HCEC 1CT (cell line): ENCODE measurements at places on chromosomes 5 and 9.

DNA sequence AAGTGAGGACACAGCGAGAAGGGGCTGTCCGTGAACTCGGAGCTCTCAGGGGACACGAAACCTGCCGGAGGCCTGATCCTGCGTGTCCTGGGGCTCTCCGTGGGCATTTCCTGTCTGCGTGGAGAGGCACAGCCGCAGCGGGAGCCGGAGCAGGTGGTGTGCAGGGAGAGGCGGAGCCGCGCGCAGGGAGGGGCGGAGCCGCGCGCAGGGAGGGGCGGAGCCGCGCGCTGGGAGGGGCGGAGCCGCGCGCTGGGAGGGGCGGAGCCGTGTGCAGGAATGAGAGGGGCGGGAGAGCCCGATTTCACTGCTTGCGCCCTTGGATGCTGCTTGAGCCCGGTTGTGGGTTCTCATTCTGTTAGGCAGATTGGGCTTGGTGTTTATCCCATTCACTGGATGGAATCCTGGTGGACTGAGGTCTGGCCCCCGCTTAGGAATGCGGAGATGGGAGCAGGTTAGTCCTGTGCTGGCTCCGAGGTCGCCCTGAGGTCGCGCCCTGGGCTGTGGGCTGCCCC lies 26.7 kb downstream of the NDUFS6 start:
- no peak for DNase-seq

GRCh38 chr9:127368852-127369402 lies 28.0 kb upstream of the SLC2A8 start:
- DNase-seq = no peak

- DNase-seq = no peak
Measured at GRCh38 chr5:9125852-9126251, 420.0 kb downstream of the SEMA5A start.

- DNase-seq = no peak
Measured at GRCh38 chr9:134459573-134459972, 133.3 kb downstream of the RXRA start.

DNA sequence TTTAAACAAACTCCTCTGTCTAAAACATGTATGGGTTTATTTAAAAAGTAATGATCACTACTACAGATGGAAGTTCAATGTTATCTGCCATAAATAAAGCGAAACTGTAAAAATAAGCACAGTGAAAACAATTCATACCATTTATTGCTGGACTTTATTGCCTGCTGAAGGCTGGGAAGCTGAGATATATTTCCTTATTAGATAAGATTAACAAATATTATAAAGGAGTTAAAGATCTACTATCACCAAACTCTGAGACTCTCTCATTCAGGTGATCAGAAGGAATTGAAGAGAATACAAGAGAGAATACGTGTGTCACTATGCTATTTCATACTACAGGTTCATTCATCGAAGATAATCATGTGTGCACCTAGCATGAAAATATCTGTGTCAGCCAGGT lies 190.9 kb upstream of the ATP10B start:
- DNase-seq = no peak

- DNase-seq = no peak
Measured at GRCh38 chr9:133121915-133122550, 993 bp upstream of the RALGDS start.

GRCh38 chr5:122319897-122320296 lies 7.9 kb downstream of the SNCAIP start:
- DNase-seq = no peak

DNA sequence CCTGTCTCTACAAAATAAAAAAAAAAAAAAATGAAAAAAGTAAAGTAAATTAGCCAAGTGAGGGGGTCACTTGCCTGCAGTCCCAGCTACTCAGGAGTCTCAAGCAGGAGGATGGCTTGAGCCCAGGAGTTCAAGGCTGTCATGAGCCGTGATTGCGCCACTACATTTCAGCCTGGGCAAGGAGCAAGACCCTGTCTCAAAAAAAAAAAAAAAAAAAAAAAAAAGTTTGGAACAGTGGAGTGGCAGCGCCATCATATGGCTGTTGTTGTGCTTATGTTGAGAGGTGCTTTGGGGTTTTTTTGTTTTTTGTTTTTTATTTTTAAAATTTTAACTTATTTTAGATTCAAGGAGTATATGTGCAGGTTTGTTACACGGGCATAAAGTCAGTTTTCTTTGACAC lies 3.6 kb downstream of the BRIX1 start:
- no peak for DNase-seq

DNA sequence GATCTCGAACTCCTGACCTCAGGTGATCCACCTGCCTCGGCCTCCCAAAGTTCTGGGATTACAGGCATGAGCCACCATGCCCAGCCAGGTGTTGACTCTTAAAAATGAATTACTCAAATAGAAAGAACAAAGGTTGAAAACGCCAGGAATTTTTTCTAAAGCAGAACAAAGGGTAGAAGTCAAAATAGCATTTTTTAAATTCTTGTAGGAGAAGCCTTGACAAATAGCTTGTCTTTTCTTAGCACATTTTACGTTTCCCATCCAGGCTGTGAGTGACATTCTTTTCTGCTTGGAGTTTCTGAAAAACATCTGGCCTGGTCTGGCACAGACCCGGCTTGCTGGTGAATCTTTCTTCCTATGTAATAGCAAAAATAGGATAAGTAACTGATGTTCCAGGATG lies 169.4 kb upstream of the ZNF462 start:
- DNase-seq = no peak

DNA sequence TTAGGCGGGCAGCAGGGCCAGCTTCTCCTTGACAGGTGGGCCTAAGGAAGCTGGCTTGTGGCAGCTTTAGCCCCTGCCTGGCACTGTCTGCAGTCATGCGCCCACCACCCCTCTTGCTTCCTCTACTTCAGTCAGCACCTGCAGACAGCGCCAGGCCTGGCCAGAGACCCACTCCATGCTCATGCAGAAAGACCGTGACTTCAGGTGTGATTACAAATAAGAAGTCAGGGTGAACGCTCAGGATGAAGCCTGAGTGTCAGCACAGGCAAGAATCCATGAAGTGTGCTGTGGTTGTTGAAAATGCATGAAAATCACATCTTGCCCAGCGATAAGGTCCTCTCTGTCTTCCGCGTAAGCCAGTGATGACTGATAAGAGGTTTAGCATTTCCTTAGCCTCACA lies 3.4 kb downstream of the CSF2 start:
- no peak for DNase-seq

GRCh38 chr5:119021149-119021732 lies 32.9 kb upstream of the DTWD2 start:
- no peak for DNase-seq

- DNase-seq = peak; percentile 75
Measured at GRCh38 chr5:17190242-17190778, 27.1 kb upstream of the BASP1 start.

GRCh38 chr5:10634562-10634961 lies 70.7 kb downstream of the ANKRD33B start:
- no peak for DNase-seq

- DNase-seq = no peak
Measured at GRCh38 chr5:67334373-67334772, 137.8 kb upstream of the CD180 start.

DNA sequence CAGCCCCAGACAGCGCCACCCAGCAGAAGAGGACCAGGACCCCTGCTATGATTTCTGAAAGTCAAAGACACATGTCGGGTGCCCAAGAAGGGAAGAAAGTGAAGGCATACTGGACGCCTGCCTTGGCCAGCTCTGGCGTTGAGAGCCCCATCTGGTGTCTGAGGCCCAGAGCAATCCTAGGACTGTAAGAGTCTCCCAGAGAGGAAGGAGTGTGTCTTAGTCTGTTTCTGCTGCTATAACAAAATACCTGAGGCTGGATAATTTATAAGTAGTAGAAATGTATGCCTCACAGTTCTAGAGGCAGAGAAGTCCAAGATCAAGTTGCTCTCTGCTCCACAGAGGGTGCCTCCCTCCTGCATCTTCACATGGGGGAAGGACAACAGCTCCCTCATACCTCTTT lies 10.8 kb downstream of the RASGEF1C start:
- DNase-seq = no peak

DNA sequence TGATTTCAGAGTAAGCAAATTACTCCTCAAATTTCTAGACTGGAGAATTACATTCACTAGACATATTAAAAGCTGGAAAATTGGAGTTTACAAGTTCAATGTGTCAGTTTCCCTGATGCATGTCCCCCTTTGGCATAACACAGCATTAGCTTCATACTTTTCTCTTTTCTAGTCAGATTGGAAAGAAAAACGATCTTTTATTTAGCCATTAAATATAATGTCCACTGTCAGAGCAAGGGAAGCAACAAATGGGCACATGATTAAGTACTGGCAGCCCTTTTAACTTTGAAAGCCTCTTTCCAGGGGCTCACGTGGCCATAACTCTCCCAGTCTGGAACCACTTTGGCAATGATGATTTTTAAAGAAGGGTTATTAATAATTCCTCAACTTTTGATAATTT lies 203.3 kb downstream of the KCNN2 start:
- no peak for DNase-seq

DNA sequence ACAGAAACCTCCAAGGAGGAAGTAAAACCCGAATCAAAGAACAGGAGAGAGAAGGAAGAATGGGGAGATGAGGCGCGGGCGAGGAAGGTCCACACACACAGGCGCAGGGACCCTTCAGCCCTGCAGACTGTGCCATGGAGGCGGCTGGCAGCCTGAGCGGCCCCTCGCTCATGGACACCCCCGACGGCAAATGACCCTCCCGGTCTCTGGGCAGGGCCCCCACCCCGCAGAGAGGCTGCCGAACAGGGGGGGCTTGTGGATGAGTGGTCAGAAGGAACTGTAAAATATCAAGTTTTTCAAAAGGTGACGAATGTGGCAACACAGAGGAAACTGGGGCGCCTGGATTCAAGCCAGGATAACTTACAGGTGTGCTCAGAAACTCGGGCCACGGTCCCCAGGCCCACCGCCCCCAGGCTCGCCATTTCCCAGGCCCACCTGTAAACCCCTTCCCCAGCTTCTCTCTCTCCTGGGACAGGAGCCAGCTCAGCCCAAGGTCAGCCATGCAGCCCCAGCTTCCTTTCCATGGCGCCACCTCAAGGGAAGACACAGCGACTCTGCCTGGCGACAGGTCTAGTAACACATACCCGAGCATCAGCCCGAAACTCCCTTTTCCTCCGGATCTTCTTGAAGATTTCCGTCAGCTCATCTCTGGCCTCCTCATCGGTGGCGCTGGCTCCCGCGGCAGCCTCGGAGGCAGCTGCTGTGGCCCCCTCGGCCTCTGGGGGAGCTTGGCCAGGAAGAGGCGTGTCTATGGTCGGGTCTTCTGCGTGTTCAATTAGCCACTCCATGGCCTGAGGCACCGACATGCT lies 16.5 kb downstream of the UBAC1 start:
- DNase-seq = no peak

GRCh38 chr5:132471944-132472343 lies 18.6 kb downstream of the IRF1 start:
- no peak for DNase-seq

DNA sequence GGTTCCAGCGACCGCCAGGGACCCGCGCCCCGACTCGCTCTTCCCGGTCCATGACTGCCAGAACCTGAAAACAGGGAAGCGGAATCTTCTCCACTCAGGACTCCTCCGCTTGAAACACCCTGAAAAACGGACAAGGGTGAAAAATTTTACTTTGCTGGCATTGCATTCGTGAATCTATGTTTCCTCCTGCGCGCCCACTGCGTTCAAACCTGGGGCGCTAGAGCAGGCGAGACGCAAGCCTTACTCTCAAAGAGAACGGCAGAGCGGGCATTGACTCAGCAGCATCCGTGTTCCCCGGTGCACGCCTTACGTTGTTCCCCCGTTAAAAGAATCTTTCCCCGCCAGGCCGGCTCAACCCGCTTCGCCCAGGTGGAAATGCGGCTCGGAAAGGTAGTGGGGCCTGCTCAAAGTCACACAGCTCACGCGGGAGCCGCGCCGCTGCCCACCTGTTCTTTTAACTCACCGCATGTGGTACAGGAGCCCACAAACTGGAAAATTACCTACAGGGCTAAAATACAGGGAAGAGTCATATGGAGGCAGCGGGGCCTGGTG lies 999 bp upstream of the DRD1 start:
- DNase-seq = no peak

- no peak for DNase-seq
Measured at GRCh38 chr5:172569861-172570558, 71.1 kb upstream of the NEURL1B start.

DNA sequence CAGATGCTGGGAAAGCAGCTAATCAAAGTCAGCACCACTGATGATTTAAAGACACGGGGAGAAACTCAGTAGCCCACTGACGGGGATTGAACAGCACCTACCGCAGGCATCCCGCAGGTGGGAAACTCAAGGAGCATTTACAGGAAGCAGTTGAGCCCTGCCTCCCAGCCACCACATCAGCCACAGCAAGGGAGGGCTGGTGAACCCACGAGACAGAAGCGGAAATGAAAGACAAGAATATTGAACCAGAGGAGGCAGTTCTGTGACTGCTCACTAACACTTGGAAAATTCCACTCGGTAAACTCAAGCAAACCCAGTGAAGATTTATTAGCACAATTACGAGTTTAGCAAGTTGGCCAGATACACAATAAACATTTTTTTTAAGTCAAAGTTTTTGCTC lies 10.6 kb upstream of the FAM163B start:
- DNase-seq = no peak

GRCh38 chr5:1962619-1963355 lies 80.1 kb upstream of the IRX4 start:
- DNase-seq = no peak

DNA sequence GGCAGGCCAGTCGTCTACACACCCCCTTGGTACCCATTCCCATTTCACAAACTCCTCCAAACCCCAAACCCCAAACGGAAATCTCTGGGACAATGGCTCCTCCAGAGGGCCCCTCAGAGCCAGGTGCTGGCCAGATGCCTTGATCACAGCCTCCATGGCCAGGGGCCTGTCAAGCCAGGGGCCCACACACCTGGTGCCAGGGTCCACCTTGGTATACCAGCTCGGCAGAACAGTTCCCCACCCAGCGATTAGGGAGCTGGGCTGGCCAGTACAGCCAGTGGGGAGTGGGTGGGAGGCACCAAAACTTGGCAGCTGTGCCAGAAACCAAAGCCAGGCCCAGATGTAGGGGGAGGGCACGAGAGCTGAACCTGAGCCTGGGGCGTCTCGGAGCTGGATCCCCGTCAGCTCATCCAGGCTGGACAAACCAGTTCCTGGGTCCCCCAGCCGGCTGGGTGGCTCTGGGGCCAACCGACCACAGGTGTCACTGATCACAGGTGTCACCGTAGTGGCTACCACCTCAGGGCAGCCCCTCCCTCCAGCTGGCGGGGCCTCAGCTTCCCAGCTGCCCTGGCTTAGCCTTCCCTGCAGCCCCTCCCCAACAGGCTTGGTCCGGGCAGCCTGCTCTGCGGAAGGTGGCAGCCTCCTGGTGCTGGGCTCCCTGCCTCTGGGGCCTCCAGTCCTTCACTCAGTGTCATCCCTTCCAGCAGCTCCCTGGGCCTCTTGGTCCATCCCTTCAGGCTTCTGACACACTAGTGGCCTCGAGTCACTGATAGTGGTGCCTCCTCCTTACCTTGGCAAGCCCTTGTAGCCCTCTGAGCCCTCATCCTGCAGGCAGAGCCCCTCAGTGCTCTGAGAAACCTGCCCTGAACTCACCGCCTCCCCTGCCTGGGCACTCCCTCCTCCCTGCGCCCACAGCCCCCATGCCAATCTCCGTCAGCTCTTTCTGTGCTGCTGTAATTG lies 6.6 kb upstream of the RMND5B start:
- DNase-seq = no peak

GRCh38 chr5:154732212-154732611 lies 23.0 kb upstream of the LARP1 start:
- no peak for DNase-seq
